ENCODE measurements at places on chromosomes 11 and 22. TPM values are rescaled to one million over a fixed set of nuclear protein-coding genes. Genes with fewer than 3 reads are reported as not detected.
A peak's percentile ranks its signal among the peaks of the same experiment; 100 is the strongest.

GRCh38 chr11:114147375-114148012 lies 88.0 kb downstream of the ZBTB16 start:
- DNase-seq: no peak

DNA sequence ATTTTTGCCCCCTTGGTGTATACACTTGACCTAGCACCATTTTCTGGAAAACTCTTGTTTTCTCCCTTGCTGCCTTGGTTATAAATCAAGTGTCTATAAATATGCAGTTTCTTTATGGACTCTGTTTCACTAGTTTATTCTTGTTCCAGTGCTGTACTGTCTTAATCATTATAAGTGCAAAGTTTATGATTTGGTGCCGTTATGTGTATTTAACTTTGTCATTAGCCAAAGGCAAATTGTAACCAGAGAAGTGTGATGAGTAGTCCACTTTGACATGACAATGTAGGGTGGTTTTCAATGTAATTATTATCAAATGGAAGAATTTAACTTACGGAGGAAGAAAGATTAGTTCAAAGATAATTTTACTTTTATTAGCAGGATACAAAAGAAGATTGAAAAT lies 40.3 kb downstream of the SPECC1L start:
- no peak for DNase-seq

- peak; percentile 57 for DNase-seq
Measured at GRCh38 chr22:46537946-46538813, 760 bp upstream of the CELSR1 start.

DNA sequence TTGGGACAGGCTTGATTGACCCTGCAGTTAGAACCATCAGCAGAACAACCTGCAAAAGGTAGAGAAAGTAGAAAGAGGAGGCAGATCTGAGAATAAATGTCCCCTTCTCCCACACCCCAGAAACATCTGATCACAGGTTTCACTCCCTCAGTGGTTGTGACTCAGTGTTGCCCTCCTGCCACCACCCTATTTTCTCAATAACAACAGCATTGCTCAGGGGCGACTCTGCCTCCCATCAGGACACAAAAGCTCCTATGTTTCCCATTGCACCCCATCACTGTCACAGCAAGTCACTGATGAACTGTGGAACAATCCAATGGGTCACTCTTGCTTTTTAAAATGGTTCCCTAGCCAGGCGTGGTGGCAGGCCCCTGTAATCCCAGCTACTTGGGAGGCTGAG lies 110.2 kb downstream of the RASSF10 start:
- DNase-seq: no peak

- DNase-seq: peak; percentile 72
Measured at GRCh38 chr11:100687630-100688395, 725 bp downstream of the ARHGAP42 start.

DNA sequence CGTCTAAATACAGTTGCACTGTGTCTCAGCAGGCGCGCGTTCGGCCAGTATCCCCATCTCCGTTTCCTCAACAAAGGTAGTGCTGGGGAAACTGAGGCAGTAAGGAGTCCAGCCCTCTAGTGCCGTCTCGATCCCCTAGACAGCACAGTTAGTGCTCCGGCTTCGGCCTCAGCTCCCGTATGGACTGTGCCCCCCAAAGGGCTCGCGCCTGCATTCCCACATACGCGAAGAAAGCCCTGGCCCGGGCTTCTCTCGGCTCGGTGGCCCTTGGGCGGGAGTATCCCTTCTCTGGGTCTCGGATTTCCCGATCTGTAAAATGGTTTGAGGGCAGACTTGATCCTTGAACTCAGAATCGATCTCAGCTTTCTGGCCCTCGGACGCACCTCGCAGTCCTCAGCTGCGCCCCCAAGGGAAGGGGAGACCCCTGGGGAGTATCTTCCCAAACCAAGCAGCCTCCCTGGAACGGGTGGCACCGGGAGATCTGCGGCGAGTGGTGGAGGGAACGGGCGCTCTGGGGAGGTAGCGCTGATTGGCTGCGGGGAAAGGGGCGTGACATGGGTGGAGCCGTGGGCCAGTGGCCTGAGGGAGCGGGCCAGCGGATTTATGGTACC lies 759 bp upstream of the PEX16 start:
- peak; percentile 80 for DNase-seq

DNA sequence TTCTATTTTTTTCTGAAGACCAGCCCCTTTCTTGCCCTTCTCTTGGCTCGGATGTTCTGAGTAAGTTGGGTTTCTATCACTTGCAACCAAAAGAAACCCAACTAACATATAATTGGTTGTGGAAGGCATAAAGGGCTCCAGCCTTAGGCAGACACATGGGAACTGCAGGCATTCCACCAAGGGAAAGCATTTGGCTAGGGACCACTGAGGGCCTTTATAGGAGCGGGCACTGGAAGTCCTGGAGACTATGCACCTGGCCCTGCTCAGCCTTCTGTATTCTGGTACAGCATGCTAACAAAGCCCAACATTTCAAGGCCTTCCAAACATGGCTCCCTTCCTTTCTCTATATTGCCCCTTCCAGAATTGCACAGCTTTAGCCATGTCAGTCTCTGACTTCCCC lies 17.6 kb upstream of the LMO1 start:
- no peak for DNase-seq

DNA sequence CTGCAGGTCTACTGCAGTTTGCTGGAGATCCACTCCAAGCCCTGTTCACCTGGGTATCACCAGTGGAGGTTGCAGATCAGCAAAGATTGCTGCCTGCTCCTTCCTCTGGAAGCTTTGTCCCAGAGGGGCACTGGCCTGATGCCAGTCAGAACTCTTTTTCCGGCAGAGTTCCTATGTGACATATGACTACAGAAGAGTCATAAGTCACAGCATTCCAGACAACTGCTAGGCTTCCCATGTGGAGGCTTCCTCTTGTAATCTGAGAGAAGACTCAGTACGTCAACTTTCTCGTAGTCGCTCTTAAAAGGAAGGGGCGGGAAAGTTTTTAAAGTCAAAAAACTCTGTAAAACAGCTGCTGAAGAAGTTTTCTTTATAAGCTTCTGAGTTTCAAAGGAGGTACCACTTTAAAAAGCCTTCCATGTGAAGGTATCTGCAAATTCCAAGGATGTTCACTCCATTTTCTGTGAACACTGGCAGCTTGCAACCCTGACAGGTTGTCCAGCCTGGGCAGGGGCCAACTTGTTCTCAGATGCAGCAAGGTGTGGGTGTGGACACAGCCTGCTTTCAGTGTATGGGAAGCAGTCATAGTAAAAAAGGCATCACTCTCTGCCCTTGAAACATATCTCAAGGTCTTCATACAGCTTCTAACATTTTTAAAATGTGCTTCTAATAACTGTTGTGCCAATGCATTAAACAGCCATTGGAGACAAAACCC lies 97.8 kb downstream of the ME3 start:
- DNase-seq: no peak

DNA sequence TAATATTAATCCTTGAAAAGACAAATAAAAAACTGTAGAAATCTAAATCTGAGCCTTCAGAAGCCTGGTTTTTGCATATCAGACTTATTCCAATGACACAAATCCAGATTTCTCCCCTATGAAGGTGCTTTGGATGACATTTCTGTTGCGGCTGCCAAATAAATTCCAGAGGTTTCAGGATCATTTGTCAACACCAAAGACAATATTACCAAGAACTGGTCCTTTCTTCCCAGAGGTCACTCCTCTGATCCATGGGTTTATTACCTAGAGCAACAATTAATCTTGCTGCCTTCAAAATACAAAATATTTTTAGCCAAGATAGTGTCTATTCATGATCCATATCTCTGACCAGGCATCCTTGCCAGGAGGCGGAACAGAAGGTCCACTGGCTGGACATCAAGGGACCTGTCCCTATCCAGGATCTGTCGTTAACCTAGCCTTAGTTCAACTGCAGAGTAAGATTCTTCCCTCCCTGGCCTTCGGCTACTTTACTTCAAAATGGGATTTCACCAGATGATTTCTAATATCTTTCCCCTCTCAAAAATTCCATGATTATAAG lies 4.9 kb downstream of the CADM1 start:
- DNase-seq: no peak

GRCh38 chr11:8100605-8101004 lies 19.6 kb downstream of the TUB start:
- DNase-seq: no peak

GRCh38 chr22:22711532-22711913 lies 67.1 kb downstream of the GGTLC2 start:
- DNase-seq: no peak

- no peak for DNase-seq
Measured at GRCh38 chr11:77106321-77106720, 3.7 kb downstream of the OMP start.

GRCh38 chr11:2708151-2708581 lies 8.4 kb upstream of the KCNQ1OT1 start:
- DNase-seq: no peak

CDC42BPG gene
- total RNA-seq: 21.6 TPM

FREY1 gene
- 1.8 TPM for total RNA-seq

PNPLA3 gene
- 19.6 TPM for total RNA-seq

GVQW3 gene
- 7.0 TPM for total RNA-seq

MIOX gene
- total RNA-seq: 0.41 TPM

FGF19 gene
- total RNA-seq: 18.6 TPM

OR8D4 gene
- not detected for total RNA-seq

ARHGAP42 gene
- total RNA-seq: 32.5 TPM

AKIP1 gene
- 22.0 TPM for total RNA-seq

MS4A6E gene
- not detected for total RNA-seq

OR52I1 gene
- not detected for total RNA-seq

TNNI2 gene
- total RNA-seq: not detected

HSPB2 gene
- total RNA-seq: 0.55 TPM

All from WTC11 (cell line).